SW480 (cell line): ENCODE measurements at places on chromosomes 7 and 10.
A peak's percentile ranks its signal among the peaks of the same experiment; 100 is the strongest.

DNA sequence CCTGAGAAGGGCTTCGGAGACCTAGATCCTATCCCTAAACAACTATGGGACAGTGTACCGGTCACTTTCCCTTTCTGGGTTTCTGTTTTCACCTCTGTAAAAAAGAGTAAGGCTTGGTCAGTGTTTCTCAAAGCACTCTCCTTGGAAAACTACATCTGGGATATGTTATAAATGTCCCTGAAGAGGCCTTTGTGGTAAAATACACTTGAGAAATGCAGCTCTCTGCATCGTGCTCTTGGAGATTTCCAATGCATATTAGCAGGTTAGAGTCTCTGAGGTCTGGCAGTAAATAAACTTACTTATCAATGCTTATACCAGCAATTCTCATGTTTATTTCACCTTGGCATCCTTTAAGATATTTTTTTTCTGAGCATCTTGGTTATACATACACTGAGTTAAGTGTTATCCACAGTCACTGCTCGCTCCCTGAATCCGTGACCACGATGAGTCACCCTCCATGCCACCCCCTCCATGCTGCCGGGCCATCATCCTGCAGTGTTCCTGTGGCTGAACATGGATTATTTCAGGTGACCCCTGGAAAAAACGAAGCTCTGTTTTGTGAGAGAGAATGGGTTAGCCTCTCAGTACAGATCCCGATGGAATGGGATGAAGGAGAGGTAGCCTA is 3.3 kb upstream of the TBXAS1 start:
- peak; percentile 58 for DNase-seq

DNA sequence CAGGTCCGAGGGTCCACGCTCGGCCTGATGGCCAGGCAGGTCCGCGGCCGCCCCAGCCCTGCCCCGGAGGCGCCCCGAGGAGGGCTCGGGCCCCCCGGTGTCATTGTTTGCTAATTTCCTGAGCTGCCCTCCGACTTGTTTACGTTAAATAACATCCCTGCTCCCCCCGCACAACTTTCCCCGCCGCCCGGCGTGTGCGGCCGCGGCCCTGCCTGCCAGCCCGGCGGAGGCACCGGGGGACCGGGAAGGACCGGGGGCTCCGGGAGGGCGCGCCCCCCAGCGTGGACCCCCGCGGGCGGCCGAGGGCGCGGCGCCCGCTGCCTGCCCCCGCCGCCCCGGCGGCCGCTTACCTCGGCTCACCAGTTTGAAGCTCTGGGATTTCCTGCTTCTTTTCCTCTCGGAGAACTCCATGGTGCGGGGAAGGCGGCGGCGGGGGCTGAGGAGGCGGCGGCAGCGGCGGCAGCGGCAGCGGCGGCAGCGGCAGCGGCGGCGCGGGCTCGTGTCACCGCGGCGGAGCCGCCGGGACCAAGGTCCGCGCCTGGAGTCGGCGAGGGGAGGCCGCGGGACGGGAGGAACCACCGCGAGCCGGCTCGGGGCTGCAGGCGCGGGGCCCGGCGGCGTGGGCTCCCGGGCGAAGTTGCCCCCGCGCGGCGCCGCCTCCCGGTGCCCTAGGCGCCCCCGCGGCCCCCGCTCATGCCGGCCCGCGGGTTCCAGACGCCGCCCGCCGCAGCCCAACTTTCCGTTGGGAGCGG is 515 bp downstream of the BEND7 start:
- no peak for DNase-seq

DNA sequence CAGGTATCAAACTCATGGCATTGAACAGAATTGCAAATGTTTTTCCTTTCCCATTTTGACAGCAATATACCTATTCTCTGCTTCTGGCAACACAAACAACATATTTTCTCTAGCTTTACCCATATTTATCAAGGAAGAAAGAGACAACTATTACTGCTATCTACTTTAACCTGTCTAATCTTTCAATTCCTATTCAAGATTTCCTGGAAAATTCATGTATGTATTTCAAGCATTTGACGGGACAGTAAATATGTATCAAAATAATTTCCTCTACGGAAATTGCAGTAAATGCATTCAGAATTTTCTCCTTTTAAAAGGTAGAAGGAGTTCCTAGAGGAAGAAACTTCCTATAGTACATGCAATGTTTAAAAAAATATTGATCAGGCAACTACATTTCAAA is 179.3 kb upstream of the LRRN3 start:
- DNase-seq = no peak

DNA sequence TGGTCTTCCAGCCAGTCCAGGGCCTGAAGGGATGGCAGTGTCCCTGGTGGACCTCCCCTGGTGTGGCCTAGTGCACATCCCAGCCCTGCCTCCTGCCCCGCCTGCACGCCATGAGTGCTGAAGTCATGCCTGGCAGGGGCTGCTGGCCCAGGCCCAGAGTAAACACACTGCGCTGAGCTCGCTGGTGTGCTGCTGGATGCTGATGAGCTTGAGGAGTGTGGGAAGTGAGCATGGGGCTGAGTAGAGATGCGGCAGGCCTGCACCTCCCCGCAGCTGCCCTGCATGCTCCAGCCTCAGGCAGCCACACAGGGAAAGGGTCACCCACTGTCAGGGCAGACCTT is 43.2 kb downstream of the HTRA1 start:
- no peak for DNase-seq

GRCh38 chr7:70416986-70417655 is 714.8 kb upstream of the GALNT17 start:
- DNase-seq = no peak

DNA sequence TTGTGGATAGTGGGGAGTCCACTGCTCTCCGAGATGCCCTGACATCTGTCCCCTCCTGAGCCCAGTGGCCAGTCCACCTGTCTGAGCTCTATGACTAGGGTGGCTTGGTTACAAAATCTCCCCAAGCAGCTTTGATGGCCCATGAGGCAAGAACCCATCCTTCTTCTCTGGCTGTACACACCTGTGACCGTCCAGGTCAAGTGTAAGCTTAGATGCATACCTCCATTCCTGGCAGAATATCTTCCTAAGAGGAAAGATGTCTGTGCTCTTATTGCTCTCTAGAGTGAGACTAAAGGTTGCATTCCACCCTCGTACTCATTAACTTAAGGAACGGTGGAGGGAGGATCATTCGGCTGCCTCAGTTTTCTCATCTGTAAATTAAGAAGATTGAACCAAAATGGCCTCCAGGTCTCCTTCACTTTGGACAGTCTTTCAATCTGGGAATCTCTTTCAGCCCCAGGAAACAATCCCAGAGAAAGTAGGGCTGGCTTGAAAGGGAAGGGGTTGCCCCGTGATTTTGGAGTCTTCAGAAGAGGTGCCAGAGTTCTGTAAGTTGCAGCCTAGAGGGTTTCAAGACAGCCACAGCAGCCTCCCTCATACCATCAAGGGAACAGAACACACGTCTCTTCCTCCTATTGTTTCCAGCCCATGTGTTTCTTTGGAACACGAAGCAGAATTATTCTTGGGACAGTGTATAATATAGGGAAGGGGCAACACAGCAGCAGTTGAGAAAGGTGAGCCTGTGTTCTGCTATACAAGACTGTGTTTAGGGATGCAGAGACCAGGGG is 5.5 kb downstream of the HOXA4 start:
- DNase-seq = no peak

DNA sequence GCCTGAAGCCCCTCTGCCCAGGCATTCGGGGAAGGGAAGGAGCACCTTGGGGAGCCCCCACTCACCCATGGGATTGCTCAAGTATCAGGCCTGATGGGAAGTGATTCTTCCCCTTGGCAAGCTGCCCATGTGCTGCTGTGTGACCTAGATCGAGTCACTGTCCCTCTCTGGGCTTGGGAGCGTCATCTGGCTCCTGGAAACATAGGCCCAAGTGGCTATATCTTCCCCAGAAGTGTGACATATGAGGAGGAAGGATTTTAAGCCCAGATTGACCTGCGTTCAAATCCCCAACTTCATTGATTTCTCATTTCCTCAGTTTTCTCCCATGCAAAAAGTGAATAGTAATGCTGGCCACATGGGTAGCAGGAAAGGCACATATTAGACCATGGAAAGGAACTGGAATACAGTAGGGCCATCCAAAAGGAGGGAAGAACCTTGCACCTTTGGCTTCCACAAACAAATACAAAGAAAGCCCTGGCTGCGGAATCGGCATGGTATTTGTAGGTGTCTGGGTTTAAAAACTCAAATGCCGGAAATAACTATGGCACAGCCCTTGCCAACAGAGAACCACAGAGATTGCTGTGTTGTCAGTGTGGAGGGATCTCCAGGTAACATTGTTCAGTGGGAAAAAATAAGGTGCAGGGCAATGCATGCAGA is 169.5 kb upstream of the ZMIZ1 start:
- DNase-seq = no peak

DNA sequence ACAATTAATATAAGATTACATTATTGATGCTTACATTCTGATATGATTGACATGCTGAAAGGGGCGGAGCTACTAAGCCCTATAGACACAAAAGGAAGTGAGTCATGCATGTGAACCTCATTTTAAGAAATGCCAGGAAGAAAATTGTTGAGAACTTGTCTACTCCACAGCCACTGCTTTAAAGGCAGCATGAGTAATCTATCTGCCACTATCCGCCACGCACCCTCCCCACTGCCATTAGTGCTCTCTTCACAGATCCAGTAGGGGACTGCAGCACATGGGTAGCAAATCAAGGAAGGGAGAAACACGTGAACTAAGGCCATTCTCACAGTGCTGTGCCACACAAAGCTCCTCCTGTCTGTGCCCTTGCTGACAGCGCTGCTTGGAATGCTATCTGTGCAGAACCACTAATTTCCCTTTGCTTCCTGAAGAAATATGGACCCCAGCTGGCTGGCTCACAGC is 524.8 kb downstream of the GRM8 start:
- DNase-seq = peak; percentile 60

DNA sequence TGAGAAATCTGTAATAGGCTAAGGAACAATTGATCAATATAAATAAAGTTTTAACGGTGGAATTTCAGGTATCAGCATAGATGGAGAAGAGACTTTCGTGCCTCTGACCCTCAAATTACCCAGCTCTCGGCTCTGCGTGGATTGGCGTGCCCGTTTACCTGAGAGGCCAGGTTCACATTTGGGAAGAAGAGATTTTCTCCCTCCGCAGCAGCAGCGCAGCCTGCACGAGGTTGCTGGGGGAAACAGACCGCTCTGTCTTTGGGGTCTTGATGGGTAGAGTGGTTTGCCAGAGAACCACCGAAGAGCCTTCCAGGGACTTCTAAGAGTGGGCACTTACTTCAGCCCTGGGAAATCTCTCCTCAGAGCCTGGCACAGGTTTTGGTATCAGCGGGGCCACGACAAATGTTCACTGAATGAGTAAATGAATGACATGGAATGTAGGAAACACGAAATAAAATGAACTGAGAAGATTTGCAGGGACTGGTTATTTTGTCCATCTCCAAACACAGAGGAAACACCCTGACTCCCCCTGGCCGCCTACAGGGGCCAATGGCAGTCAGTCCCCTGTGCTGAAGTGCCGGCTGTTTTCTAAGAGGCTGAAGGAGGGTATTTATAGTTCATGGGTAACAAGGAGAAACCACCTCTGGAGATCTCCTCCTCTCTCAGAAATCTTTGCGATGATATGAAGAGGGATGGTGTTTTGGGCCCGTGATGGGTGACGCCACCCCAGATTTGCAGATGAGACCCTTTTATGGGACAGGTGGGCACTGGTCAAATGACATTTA is 338.5 kb downstream of the ADARB2 start:
- DNase-seq = no peak

- DNase-seq = no peak
Observed at GRCh38 chr10:30893208-30893607, 138.5 kb downstream of the ZNF438 start.

GRCh38 chr10:102262744-102263370 is 17.5 kb downstream of the GBF1 start:
- no peak for DNase-seq

- peak; percentile 4 for DNase-seq
Observed at GRCh38 chr7:158016180-158017097, 571.2 kb downstream of the PTPRN2 start.

DNA sequence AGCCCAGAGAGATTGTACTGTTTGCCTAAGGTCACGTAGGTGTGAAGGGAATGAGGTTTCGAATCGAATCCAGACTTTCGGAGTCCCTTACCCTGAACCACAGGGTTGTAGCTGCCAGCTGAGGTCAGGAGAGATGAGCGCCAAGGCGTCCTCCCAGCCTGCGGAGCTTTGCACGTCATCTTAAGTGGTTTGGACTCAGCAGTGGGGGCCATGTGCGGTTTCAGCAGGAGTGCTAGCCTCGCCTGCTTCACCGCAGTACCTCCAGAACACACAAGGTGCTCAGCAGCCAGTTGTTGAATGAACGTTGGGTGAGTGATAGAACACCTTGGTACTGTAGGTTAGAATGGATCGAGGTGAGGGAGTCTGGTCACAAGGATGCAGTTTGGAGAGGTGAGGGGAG is 74.9 kb upstream of the PPIF start:
- DNase-seq = no peak

- DNase-seq = no peak
Observed at GRCh38 chr7:64625114-64626082, 40.5 kb upstream of the ZNF107 start.

DNA sequence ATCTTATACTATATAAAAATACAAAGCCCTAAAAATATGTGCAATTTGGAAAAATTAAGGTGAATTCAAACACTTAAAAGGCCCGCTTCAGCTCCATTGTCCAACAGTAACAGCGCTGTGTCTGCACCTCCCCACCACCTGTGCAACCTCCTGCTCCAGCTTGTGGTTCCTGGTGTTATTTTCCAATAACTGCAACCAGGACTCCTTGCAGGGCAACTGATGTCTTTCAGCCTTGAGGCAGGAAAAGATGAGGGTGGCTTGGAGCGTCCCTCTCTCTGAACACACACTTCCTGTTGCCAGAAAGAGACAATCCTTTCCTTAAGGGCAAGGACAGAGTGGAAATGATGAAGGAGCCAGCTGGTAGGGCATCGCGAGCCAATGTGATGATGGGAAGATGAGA is 336.0 kb downstream of the GLRX3 start:
- DNase-seq = no peak

DNA sequence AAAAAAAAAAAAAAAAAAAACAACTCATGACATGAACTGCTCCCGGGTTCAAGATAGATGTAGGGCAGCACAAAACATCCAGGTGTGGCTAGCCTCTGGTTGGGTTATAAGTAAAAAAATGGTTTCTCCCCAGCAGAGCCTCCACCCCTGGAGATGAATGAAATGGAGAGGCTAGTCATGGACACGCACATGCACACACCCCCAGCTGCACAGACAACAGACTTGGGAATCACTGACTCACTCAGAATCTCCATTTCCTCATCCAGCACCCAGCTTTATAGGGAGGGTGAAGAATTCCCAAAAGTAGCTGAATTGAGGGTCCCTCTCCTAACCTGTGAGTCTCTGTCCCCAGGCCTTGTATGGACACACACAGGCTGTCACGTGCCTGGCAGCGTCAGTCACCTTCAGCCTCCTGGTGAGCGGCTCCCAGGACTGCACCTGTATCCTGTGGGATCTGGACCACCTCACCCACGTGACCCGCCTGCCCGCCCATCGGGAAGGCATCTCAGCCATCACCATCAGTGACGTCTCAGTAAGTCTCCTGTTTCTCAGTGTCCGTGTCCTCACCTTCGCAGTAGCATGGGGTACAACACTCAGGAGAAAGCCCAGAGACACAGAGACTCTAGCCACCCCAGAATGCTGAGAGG is 35.0 kb upstream of the LRRC18 start:
- no peak for DNase-seq

DNA sequence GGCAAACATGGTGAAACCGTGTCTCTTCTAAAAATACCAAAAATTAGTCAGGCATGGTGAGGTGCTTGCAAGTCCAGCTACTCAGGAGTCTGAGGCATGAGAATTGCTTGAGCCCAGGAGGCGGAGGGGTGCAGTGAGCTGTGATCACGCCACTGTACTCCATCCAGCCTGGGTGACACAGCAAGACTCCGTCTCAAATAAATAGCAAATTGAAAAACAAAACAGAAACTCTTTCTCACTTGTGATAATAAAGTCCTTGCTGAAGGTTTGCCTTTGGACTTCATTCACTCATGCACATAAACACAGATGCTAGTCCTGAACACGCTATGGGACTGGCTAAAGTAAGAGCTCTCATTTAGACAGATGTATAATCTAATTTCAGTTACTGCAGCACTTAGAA is 37.6 kb downstream of the ANK3 start:
- no peak for DNase-seq
